Activated CD8-positive, alpha-beta memory T cell treated with anti-CD3 and anti-CD28 coated beads for 1 hour (primary cell): ENCODE measurements at places on chromosomes 2 and 18.

DNA sequence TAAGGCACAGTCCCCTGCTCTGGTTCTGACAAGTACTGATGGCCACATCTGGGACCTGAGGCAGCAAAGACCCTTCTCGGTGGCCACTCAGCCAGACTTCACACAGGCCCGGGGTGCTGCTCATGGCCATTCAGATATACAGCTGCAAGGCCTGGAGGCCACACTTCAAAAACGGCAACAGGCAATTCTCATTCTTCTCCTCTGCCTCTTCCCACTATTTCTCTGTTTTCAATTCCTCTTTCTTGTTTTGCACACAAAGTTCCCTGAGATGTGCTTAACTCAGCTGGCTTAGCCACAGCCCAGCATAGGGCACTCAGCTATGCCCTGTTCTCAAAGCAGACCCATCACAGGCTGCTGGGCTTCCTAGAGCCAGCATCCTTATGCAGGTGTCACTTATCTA, 29.9 kb downstream of the PTPN18 start:
- no peak for DNase-seq

GRCh38 chr18:74256190-74256589, 35.6 kb downstream of the CYB5A start:
- DNase-seq: no peak

DNA sequence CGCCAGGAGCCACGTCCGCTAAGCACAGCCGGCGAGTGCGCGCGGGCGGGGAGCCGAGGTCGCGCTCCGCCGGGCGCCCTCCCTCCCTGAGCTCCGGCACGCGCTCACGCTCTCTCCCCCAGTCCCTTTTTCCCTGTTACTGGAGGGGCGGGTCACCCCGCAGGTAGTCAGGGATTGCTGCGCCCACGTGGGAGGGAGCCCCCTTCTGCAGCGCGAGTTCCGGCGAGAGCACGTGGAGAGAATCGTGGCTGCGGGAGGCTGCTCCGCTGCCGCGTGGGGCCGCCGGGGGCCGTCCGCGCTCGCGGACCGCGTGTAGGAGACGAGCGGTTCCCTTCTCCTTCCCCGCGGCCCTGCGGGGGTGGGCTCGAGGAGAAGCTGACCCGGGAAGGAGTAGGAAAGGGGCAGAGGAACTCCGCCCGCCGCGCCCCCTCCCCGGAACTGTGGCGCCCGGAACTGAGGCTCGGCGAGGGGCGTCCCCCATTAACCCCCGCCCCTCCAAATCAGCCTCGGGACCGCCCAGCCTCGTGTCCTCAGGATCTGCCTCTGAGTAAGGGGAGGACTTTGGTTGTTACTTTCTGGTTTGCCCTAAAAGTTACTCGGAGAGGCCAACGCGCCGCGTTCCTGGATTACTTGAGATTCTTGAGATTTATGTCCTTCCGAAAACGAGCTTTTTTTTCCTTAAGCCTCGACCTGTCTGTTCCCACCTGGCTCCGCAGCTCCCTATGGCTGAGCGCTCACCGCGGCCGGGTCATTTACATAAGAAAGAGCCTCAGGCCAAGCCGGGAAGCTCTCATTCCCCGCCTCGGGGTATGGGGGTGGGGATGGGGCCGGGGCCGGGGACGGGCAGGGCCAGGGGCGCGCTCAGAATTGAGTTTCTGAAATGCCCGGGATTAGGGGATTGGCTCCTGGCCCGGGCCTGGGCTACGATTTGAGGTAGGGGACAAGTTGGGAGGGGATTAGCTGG, 1.1 kb downstream of the HK2 start:
- peak; percentile 22 for DNase-seq

GRCh38 chr2:219058541-219059374, 2.0 kb downstream of the IHH start:
- DNase-seq: no peak

GRCh38 chr2:126905991-126906390, 7.3 kb downstream of the TEX51 start:
- DNase-seq: no peak

DNA sequence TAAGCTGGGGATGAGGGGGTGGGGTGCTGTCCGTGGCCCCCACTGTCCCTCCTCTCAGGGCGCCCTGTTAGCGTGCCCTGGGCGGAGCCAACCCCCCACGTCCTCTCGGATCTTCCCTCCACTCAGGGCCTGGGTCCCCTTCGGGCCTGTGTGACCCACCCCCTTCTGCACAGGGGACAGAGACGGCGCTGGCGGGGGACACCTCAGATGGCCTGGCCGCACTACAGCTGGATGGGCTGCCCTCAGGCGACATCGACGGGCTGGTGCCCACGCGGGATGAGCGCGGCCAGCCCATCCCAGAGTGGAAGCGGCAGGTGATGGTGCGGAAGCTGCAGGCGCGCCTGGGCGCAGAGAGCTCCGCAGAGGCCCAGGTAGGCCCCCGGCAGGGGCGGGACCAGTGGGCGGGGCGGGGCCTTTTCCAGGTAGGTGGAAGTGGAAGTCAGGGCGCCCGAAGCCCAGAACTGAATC, 9.9 kb upstream of the KLHL30 start:
- no peak for DNase-seq

DNA sequence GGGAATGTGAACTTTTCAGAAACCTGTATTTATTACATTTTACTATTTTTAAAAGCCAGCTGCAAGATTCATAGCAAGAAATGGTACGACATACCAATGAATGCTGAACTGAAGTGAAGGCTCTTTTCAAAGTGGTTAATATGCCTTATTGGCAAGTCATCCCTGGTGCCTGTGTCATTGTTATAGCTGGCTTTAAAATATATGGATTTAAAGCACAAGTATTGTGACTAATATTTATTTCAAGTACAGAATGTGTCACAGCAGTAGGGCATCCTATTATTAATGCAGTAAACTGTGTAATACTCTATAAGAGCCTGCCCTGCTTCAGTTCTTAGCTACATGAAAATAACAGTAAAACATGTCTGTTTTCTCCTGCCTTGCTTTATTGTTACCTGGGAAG, 10.8 kb downstream of the TSHZ1 start:
- no peak for DNase-seq

- DNase-seq: no peak
Measured at GRCh38 chr18:21762181-21762772, 21.7 kb downstream of the MIB1 start.

DNA sequence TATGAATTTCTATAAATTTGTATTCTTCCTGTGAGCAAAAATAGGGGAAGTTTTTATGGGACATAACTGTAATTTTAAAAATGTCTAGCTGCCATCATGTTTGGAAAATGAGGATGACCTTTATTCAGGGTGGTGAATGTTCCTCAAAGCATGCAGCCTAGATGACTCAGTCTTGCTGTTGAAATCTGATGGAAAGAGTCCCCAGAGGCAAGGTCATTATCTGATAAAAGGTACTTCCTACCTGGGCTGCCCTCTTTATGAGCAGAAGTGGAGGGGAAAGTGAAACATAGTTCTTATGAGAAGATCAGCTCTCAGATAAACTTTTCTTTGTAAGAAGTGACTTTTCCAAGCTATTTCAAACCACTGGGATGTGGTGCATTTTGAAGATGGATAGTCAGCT, 1144.7 kb upstream of the PIK3C3 start:
- DNase-seq: no peak

DNA sequence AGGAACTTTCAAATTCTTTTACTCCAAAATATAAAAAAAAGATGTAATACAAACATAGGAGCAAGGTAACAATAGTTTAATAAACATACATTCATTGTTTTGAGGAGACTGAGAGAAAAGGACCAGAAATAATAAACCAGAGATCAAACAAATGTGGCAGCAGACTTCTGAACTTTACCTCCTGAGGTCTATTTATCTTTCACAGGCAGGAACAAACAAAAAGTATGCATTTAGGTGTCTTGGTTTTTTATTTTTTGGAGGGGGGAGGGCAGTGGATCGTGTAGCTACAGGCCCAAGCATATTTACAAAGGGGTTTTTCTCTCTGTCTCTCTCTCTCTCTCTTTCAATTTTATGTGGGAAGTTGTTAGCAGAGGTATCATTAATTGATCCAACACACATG, 5.6 kb downstream of the PPP4R1 start:
- no peak for DNase-seq

DNA sequence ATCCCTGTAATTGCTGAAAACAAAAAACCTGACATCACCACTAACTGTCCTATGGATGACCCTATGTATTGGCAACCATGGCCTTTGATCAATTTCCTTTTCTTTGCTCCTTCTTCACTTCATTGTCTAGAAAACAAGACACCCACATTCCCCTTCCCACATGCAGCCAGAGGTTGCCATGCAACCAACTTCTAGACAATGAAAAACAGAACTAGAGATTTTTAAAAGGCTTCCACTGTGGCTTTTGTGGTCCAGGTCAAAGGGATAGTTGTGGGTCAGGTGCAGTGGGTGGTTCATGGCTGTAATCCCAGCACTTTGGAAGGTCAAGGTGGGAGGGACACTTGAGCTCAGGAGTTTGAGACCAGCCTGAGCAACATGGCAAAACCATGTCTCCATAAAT, 139.3 kb upstream of the DOK6 start:
- no peak for DNase-seq

DNA sequence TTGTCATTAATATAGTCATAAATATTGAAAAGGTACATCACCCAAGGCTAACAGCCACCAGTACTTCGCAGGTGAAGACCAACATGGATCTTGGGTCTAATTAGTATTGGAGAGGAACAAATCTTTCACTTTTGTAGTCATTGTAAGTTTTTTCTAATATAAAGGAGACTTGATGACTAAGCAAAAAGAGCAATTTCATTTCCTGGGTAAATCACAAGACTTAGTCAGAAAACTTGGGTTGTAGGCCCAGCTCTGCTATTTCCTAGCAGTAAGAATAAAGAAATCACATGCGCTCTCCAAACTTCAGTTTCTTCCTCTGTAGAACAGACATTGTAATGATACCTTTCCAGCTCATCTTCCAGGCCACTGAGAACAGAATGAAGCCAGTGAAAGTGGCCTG, 40.9 kb downstream of the NRP2 start:
- no peak for DNase-seq

GRCh38 chr2:148501545-148501944, 143.0 kb upstream of the EPC2 start:
- no peak for DNase-seq

- no peak for DNase-seq
Measured at GRCh38 chr2:120446236-120447126, 100.5 kb downstream of the INHBB start.

GRCh38 chr2:126771094-126771493, 115.1 kb downstream of the GYPC start:
- no peak for DNase-seq

GRCh38 chr2:120842456-120843439, 107.1 kb downstream of the GLI2 start:
- DNase-seq: no peak

- no peak for DNase-seq
Measured at GRCh38 chr18:12637393-12637792, 20.5 kb downstream of the SPIRE1 start.

GRCh38 chr2:55595536-55595935, 21.9 kb downstream of the PPP4R3B start:
- no peak for DNase-seq

DNA sequence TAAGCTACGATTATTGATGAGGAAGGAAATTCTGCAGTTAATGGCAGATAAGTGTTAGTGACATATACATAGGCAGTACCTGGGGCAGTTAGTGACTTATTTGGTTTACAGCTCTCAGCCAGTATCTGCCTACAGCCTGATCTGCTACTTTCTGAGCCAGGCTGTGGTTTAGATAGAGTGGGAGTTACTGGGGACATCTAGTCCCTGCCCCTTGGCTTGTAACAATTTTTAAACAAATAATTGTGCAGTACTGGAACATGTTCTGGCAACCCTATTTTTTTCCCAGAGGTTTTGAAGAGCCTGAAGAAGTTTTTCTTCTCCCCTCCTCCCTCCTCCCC, 2.3 kb downstream of the KIF5C start:
- no peak for DNase-seq

DNA sequence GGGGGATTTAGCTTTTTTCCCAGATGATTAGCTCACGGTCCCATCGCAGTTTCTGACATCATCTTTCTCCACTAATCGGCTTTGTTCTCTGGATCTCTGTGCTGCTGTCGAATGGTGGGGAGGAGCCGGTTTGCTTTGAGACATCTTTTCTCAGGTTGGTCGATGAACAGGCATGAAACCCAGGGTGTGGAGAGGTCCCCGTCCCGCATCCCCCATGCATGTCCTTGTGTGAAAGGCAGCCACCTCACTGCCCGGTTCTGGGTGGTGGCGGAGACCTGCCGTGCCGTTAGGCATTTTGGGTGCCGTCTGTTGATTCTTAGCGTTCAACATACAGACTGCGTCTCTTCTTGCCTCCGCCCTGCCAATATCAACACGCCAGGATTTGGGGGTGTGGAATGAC, 57.8 kb downstream of the CTDP1 start:
- no peak for DNase-seq

DNA sequence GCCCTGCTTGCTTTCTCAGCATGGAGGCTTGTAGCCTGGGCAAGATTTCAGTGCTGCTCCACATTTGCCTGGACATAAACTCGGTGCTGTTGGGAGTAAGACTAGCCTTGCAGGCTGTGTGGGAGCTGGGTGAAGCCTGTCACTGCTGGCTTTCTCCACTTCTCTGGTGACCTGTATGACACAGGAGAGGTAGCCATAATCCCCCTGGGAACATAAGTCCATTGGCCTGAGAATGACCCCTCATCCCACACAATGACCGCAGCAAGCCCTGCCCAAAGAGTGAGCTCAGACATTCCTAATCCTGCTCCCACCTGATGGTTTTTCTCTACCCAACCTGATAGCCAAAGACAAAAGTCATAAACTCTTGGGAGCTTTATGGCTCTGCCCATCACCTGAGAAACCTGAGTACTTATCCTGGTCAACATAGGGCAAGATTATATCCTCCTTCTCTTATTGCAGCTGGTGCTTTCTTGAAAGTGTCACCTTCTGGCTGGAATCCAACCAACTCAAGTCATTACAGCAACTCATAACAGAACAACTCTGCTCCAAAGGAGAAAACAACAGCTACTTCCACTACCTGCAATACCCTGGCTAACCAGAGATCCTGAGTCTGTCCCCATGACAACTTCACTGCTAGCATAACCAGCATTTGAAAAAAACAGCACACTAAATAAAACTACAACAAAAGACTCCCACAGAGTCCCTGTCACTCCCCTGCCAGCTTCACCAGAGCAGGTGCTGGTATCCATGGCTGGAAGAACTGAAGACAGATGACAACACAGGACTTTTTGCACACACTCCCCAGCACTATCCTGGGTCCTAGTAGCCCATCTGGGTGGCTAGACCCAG, 834.4 kb upstream of the DDX18 start:
- DNase-seq: no peak

GRCh38 chr18:31454066-31454708, 6.6 kb downstream of the DSG3 start:
- no peak for DNase-seq
